ENCODE measurements at places on chromosomes 7 and 10.

DNA sequence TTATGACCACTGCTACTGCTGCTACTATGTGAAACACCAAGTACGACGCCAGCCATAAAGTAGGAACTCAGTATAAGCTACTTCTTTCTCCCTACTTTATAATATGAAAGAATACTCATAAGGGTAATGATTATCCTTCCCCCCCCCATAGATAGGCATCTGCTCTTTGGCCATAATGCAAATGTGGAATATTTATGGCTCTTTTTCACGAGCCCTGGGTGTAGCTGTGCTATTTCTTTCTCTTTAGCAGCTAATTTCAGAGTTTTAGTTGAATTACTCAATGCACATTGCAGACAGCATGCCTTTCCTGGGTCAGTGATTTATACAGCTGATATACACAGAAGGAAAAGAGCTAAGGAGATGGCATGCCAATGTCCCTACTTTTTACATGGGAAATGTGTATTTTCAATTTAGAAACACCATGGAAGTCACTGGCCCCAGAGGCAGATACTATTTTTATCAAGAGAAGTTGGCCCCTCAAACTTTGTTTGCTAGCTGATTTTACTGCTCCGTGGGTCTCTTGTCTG lies 234.1 kb upstream of the KIAA1217 start:
- DNase-seq: no peak

- no peak for DNase-seq
Measured at GRCh38 chr7:152851326-152851725, 91.8 kb downstream of the ACTR3B start.

DNA sequence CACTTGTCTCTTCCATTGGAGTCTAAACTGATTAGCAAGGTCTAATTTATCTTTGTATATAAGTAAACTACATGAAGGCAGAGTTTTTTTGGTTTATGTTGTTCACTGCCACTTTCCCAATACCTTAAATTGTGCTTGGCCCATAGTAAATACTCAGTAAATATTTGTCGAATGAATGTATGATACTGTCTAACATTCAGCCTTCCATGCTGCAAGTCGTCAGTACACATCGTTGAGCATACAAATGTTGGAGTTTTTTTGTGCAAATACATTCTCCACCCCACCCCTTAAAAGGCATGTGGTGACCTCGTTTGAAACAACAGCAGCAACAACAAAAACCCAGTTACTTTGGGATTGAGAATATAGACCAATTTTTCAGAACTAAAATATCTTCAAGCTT lies 17.4 kb upstream of the IGF2BP3 start:
- no peak for DNase-seq

DNA sequence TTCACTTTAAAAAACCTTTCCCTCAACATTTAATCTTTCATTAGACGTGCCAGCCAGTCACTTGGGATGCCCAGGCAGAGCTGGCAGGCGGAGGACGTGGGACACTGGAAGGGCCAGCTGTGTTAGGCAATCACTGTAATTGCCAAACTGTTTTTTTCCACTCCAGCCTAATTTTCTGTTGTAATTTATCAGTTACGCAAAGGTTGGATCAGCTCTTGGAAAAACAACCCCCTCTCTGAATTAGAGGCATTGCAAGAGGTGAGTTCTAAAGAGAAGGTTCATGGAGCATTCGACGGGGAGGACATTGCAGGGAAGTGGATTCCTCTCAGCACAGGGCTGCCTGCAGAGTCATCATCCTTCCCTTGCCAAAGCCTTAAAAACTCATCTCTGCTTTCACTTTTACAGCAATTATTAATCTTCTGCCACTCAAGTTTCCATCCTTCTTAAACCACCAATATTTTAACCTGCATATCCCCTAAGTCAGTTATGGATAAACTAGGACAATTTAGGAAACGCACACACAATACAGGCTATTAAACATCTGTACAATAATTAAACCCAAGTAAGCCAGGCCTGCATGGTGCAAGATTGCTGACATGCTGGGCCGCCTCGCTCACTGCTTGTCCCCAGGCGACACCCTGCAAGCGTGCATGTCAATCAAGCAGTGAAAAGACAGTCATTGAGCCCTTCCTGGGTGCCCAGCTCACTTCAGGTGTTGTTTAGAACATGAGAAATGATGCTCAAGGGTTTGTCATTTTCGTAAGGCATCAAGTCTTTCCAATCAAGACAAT lies 272.3 kb upstream of the RNF32 start:
- DNase-seq: no peak

DNA sequence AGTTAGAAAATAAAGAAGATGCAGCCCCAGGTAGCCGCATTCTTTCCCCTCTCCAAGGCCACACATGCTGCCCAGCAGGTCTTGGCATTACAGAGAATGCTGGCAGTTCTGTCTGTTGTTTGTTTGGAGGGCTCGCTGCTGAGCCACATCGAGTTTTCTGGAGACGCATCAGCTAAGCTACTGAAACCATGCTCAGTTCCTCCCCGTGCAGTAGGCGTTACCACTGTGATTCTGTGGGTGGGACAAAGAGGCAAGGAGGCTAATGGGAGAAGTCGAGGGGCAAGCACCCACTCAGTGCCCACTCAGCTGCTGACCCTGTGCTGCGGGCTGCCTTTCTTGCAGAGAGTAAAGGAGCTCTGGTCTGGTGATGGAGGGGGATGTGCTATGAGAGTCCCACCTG lies 15.5 kb upstream of the GTPBP4 start:
- no peak for DNase-seq

GRCh38 chr10:63720072-63720537 lies 198.9 kb downstream of the REEP3 start:
- DNase-seq: peak; percentile 40

GRCh38 chr7:6258440-6259182 lies 13.8 kb downstream of the CYTH3 start:
- no peak for DNase-seq

- no peak for DNase-seq
Measured at GRCh38 chr10:132858121-132859081, 72.5 kb upstream of the NKX6-2 start.
